Stimulated activated CD4-positive, alpha-beta T cell treated with anti-CD3 and anti-CD28 coated beads, Interleukin-1b, Interleukin-23, amount 100 ng/mL, for 1 hour (primary cell): ENCODE measurements at places on chromosomes 11 and 22.

DNA sequence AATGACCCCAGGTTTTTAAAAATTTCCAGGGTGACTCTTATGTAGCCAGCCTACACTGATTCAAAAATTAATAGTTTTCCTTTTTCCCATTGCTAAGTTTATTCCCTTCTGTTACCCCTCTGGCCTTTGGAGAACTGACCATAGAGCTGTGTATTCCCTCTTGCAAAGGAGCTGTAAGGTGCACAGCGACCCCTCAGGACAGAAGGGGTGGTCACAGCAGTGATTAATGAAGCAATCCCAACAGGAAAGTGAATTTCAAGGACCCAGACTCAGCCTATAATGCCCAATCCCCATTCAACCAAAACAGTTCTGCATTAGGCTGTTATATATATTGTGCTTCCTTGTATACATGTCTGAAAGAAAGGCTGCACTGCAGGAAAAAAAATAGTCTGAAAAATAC, 147.1 kb downstream of the WT1 start:
- no peak for DNase-seq

GRCh38 chr11:134071306-134071705, 2.4 kb downstream of the JAM3 start:
- no peak for DNase-seq

DNA sequence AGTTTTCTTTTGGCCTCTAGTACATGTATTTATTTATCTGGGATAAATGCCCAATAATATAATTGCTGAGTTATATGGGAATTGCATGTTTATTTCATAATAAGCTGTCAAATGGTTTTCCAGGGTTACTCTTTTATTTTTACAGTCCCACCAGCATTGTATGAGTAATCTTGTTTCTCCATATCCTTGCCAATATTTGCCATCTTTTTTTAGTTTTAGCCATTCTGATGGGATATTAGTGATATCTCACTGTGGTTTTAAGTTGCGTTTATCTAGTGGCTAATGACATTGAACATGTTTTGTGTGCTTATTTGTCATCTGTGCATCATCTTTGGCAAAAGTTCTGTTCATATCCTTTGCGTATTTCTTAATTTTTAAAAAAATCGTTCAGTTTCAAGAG, 372.8 kb upstream of the CCDC179 start:
- DNase-seq, result no peak

DNA sequence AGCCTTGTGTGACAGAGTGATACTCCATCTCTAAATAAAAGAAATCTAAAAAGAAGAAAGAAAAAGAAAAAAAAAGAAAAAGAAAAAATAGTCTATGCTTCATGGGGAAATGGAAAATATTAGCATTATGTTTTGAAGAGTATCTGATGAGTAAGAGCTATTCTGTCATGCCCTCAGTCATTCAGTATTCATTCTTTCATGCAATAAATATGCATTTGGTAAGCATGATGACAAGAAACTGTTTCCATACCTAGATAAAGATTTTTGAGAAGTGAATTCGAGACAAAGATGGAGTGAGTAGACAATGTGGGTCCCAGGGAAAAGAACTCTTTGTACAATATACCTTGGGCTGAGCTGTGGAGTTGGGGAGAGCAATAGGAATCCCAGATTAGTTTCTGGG, 6.2 kb upstream of the IFTAP start:
- no peak for DNase-seq

GRCh38 chr22:24076091-24076867, 65.2 kb downstream of the CABIN1 start:
- no peak for DNase-seq

DNA sequence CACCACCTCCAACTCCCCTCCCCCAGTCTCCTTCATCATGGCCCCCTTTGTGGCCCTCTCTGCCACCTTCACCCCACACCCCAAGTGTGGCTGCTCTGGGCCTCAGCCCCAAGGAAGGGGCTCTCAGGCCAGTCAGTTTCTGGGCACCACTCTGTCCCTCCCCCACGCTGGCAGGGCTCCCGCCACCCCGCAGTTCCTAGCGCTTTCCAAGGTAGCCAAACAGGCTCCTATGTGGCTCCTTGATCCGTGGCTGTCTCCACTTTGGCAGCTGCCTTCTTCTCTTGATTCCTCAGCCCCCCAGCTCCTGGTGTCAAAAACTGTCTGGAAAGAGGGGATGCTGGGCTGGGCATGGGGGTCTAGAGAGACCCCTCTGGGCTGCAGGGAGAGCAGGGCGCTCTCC, 10.4 kb upstream of the CACNA1I start:
- no peak for DNase-seq

DNA sequence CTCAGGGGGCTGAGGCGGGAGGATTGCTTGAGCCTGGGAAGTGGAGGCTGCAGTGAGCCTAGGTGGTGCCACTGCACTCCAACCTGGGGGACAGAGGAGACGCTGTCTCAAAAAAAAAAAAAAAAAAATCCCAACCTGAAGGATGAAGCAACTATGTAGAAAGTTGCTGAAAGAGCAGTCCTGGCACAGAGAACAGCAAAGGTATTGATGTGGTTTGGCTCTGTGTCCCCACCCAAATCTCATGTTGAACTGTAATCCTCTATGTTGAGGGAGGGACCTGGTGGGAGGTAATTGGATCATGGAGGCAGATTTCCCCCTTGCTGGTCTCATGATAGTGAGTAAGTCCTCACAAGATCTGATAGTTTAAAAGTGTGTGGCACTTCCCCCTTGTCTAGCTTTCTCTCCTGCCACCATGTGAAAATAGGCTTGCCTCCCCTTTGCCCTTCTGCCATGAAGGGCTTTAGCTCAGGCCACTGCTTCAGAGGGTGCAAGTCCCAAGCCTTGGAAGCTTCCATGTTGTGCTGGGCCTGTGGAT, 10.7 kb upstream of the SERPING1 start:
- no peak for DNase-seq
